ENCODE measurements at places on chromosomes 3 and 15.

- no peak for DNase-seq
Observed at GRCh38 chr15:93144463-93145236, 55.6 kb upstream of the RGMA start.

GRCh38 chr3:179037351-179037750 lies 34.3 kb downstream of the ZMAT3 start:
- peak; percentile 39 for DNase-seq

- DNase-seq, result peak; percentile 39
Observed at GRCh38 chr15:77821188-77821958, 188.7 kb upstream of the LINGO1 start.

GRCh38 chr3:21331857-21332256 lies 419.2 kb downstream of the ZNF385D start:
- DNase-seq, result no peak

DNA sequence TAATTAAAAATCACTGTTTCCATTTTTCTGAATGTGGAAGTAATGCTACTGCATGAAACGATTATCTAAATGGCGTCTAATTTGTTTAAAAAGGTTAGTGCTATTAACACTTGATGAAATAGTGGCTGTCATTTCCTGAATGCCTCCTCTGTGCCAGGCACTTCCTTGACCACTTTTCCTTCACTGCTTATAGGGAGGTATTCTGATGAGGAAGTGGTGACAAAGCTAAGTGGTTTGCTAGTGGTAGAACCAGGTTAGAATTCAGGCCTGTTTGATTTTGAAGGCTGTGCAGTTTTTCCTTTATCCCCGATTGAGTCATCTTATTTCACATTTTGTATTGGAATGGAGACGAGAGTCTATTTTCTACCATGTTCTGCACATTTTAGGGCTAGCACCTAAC lies 119.0 kb downstream of the USP13 start:
- no peak for DNase-seq

GRCh38 chr3:186137051-186137685 lies 28.3 kb upstream of the ETV5 start:
- DNase-seq, result no peak

Data from stimulated activated CD4-positive, alpha-beta T cell treated with anti-CD3 and anti-CD28 coated beads, Interleukin-12 subunit alpha, Interleukin-12 subunit beta, amount 100 ng/mL, for 24 hours (primary cell).